ENCODE measurements at places on chromosomes 5 and 9.

- no peak for DNase-seq
Observed at GRCh38 chr5:820245-820644, 30.5 kb downstream of the ZDHHC11 start.

DNA sequence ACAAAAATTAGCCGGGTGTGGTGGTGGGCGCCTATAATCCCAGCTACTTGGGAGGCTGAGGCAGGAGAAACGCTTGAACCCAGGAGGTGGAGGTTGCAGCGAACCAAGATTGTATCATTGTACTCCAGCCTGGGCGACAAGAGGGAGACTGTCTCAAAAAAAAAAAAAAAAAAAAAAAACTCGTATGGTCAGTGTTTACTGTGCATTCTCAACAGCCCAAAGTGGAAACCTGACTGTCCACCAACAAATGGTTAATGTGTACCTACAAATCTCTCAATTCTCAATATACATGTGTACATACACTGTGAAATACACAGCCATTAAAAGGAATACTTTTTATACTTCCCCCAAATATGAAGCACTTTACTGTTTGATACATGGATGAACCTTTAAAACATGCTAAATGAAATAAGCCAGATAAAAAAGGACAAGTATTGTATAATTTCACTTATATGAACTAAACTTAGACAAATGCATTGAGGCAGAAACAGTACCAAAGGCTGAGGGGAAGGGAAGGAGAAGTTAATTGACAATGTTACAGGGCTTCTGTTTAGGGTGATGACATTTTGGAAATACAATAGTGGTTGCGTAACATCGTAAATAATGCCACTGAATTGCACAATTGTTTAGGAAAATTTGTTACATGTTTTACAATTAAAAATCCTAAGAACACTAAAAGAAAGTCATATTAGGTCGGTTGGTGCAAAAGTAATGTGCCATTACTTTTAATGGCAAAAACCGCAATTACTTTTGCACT is 16.5 kb downstream of the DNAJA1 start:
- no peak for DNase-seq

DNA sequence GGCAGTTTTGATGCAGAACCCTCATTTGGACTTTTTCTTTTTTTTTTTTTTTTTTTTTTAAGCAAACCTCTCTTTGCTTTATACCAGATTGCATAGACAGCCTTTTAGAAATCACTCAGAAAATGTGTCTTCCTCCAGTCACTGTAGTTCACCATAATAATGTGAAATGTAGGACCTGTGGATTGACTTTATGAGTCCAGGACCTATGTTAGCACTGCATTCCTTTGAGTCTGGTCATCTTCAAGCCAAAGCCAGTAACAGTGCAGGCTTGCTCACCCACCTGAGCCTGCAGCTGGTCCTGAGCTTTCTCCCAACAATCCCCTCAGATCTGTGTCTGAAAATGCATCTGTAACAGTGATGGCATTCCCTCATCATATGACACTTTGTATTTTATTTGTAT is 110.7 kb upstream of the NFIL3 start:
- DNase-seq = no peak

DNA sequence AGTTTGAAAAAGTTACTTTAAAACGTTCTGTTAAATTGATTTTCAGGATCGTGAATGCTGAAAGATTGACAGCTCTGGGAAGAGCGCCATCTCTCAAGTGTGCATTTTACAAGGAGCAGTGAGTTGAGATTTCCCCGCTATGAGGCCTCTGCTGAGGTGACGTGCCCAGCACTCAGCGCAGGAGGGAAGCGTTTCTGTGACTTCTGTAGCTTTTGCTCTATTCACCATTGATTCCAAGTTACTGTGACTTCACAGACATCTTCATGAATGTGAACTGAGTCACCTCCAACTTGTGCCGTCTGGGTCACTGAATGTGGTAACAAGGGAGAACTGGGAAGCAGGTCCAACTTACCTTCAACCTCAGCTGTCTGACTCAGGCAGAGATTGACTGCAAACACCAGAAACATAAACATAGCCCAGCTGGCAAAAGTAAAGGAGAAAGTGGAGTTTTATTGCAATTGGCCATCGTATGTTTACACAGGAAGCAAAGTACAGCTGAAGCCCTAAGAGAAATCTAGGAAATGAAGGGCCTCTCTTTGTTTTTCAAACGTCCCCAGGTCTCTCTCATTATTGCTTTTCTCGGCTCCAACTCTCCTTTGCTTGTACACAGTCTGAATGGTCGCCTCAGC is 428.8 kb upstream of the CLINT1 start:
- DNase-seq = no peak

GRCh38 chr9:136439481-136440408 is at the start of gene INPP5E:
Gene INPP5E, minus strand, starts transcription at chr9:136439845. Its CDS starts 426 bp downstream, at chr9:136439419.
- peak; percentile 88 for DNase-seq

GRCh38 chr9:107480386-107480789 is 9.2 kb downstream of the KLF4 start:
- DNase-seq = no peak

- peak; percentile 58 for DNase-seq
Observed at GRCh38 chr9:2016408-2017330, 1.5 kb downstream of the SMARCA2 start.

DNA sequence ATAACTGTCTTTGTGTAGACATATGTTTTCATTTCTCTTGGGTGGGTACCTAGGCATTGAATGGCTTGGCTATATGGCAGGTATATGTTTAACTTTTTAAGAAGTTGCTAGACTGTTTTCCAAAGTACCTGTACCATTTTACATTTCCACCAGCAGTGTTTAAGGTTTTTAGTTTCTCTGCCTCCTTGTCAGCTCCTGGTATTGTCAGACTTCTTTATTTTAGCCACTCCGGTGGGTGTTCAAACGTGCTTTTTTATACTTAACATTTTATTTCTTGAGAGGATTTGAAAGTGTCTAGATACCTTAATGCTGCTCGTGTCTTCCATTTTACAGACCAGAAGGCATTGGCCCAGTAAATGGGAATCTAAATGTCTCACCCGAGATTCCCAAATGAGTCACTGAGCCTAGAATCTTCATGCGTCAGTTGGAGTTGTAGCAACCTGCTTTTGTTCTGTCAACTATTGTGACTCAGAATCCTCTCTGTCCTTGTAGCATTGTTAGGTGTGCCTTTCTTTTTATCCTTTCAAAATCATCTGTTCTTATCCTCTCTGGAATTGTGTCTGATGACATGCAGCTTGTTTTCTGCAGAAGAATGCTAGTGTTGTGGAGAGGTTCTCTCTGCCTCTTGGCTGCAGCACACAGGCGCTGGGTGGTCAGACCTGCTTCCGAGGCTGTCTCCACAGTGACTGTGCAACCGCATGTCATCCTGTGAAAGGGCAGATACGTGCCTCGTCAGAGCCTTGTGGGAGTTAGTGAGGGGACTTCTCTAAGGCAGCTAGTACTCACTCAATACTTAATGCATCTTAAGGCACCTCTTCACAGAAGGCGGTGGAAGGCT is 291.8 kb downstream of the AOPEP start:
- DNase-seq = no peak

All from stimulated activated CD4-positive, alpha-beta T cell treated with anti-CD3 and anti-CD28 coated beads, Interleukin-12 subunit alpha, Interleukin-12 subunit beta, amount 100 ng/mL, for 4 hours (primary cell).